Putamen (tissue), 1 donor: ENCODE measurements at places on chromosomes 4 and X.

DNA sequence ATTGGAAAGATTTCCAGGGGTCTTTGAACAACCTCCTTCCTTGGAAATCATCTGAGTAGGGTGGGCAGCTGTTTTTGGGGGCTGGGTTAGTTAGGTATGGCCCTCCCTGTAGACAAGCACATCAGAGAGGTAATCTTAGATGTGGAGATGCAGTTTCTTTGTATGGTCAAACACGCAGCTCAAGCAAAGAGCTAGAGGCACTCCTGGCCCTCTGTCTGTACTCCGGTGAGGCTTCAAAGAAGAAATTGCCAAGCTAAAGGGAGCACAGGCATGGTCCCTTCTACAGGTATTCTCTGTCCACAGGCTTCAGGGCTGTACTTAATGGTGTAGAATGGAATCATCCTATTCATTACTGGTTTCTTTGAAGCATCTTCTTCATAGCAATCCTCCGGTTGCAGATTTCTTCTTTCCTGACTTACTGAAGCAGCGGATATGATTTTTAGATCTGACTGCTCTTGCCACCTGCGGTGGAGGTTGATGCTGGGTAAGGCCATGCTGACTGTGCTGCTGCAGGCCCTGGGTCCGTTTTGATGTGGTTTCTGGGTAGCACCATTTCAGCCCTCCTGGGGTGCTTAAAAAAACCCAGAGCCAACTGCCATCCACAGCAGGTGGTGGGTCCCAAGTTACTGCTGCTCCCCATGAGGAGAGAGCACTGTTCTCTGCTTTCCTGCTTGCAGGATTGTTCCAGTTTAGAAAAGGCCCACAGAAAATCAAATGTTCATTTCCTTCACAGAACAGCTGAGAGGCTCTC lies 318.9 kb upstream of the GATB start:
- DNase-seq, result no peak

DNA sequence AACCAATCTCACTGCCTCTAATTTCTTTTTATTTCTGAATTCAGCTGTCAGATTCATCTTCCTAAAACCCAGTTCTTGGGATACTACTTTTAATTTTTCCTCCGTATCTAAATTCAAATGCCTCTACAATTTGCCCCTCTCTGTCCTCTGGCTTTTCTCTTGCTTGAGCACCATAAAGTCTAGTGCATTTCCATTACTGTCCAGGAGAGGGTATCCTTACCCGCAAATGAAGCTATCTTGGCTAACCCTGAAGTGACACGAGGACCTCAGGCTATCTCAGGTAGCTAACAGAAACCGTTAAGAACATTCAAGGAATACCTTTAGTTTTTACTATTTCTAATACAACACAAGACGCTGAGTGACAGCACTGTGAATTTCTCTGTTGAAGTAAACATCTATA lies 49.4 kb upstream of the PRR32 start:
- peak; percentile 0 for DNase-seq

- DNase-seq, result no peak
Measured at GRCh38 chr4:23324021-23324690, 565.7 kb downstream of the PPARGC1A start.

- peak; percentile 55 for DNase-seq
Measured at GRCh38 chr4:40909363-40909876, 159.7 kb downstream of the NSUN7 start.

DNA sequence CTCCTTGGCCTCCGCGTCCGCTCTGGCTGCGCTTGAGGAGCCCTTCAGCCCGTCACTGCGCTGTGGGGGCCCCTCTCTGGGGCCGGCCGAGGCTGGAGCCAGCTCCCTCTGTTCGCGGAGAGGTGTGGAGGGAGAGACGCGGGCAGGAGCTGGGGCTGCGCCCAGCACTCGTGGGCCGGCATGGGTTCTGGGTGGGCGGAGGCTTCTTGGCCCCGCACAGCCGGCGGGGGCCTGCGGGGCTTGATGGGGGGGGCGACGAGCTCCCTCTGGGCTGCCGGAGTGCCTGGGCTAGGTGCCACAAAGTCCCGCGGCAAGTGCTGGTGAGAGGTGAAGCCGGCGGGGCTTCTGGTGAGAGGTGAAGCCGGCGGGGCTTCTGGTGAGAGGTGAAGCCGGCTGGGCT lies 61.9 kb downstream of the ANKRD50 start:
- no peak for DNase-seq

- no peak for DNase-seq
Measured at GRCh38 chr4:177611974-177612664, 169.9 kb upstream of the AGA start.

DNA sequence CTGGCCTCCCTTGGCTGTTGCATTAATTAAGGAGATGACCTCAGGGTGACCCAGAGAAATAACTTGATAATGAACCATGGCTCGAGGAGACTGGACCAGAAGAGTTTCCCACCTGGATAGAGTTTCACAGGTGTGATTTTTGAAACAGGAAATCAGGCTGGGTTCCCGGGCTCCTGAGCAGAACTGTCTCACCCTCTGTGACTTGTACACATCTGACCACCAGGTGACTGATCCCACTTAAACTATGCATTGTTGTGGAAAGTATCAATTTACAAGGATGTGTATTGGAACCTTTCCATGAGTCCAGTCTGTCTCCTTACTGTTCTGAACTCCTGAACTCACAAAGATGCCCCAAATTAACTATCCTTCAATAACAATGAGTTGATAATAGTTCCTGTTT lies 220.3 kb downstream of the PTTG2 start:
- no peak for DNase-seq

GRCh38 chr4:153241970-153242838 lies 38.0 kb downstream of the TRIM2 start:
- no peak for DNase-seq
